Right atrium auricular region (tissue), 2 donors: ENCODE measurements at places on chromosomes 3 and 15. TPM values are rescaled to one million over a fixed set of nuclear protein-coding genes. Genes with fewer than 3 reads are reported as not detected.

KLF15 gene
- total RNA-seq: 55.1 TPM

DNA sequence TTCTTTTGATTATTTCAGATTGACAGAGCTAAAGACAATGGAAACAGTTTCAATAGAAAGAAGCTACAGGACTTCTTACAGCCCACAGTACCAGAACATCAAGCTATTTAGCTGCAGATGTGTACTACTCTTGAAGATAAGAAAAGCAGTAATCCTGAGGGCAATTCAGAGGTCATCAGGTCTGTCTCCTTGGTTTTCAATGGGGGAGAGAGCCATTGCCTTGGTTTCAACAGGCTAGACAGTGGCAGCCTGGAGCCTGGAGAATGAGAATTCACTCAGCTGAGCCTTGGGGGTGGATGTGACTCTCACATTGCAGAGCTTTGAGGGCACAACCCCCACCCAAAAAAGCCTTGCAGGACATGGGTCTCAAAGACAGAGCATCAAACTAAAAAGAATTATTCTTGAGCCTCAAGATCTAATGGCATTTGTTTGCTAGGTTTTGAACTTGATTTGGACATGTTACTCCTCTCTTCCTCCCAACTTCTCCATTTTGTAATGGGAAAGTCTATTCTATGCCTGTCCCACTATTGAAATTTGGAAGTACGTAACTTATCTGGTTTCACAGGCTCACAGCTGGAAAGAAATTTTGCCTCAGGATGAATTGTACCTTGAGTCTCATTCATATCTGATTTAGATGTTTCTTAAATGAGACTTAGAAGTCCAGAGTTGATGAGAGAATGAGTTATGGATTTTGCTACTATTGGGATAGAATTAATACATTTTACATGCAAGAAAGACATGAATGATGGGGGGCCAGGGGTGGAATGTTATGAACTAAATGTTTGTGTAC lies 36.9 kb downstream of the PLSCR1 start:
- DNase-seq: no peak

CHCHD6 gene
- 10.9 TPM for total RNA-seq

SPSB4 gene
- total RNA-seq: 1.8 TPM

DNA sequence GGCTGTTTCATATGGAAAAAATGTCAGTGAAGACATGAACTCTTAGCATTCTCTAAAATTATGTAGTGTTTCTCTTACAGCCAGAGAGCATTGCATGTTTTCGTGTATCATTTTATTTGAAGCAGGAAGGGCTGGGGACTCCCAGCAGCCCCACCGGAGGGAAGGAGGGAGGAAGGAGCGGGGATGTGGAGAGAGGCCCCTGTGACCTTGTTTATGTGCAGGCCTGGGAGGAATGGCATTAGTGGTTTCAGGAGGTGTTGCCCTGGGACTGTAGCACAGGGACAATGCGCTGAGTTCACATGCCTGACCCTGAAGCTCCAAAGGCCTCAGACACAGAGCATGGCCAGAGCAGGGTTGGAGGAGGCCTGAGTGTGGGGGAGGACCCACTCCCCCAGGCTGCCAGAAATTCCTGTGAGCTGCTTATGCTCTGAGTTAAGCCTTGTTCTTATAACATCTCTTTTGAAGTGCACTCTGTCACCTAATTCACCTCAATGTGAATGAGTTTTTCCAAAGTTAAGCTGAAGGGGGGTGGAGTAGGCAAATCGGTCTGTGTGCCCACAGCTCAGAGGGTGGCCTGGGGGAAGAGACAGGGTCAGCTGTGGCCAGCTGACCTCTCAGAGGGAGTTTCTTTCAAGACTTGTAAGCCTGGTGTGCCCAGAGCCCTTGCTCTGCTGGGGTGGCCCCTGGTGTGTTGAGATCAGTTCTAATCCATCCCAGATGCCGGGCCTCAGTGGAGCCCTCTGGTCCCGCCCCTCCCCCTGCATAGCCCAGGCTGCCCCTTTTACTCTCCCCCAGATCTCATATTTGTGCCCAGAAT lies 3.9 kb upstream of the RNU6-1 start:
- no peak for DNase-seq
